ENCODE measurements at places on chromosomes 13 and 19. TPM values are rescaled to one million over a fixed set of nuclear protein-coding genes. Genes with fewer than 3 reads are reported as not detected.

The PSG3 gene
- not detected for total RNA-seq

The TDRD12 gene
- 1.00 TPM for total RNA-seq

The DCLK1 gene
- under 0.01 TPM for total RNA-seq

The TNNT1 gene
- total RNA-seq, result 27.6 TPM

The PEG3 gene
- total RNA-seq, result 0.34 TPM

The ZNF382 gene
- 4.1 TPM for total RNA-seq

The PSG7 gene
- total RNA-seq, result not detected
